A673 (cell line): ENCODE measurements at places on chromosomes 2 and 18. TPM values are rescaled to one million over a fixed set of nuclear protein-coding genes. Genes with fewer than 3 reads are reported as not detected.

- DNase-seq, result no peak
These were observed 649.4 kb downstream of the TDRD15 start for GRCh38 chr2:21773168-21773567.

- no peak for DNase-seq
These were observed 48.6 kb downstream of the PDCL3 start for GRCh38 chr2:100611079-100612029.

The NPHP1 gene
- 4.5 and 6.1 TPM in 2 replicates for total RNA-seq

GRCh38 chr2:105521616-105522015 is 122.8 kb upstream of the FHL2 start:
- no peak for DNase-seq

DNA sequence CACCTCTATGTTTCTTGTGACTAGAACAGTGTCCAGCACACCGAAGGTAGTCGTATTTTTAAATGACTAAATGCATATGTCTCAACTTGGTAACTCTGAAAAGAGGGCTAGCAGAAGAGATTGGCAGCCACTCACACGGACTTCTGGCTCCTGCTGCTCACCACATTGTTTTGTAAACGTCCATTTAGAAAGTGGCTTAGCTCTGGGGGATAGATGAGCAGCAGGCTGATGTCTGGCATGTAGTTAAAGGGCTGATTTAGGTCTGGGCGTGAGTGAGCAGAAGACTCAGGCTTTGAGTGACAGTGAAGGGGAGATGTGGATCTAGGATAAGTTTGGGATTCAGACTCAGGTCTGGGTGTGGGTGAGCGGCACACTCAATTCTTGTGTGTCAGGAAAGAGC is 372.9 kb upstream of the HS6ST1 start:
- DNase-seq, result no peak

The MC4R gene
- not detected in 2 replicates for total RNA-seq

- no peak for DNase-seq
These were observed 21.5 kb upstream of the TMEM87B start for GRCh38 chr2:112033600-112033999.

DNA sequence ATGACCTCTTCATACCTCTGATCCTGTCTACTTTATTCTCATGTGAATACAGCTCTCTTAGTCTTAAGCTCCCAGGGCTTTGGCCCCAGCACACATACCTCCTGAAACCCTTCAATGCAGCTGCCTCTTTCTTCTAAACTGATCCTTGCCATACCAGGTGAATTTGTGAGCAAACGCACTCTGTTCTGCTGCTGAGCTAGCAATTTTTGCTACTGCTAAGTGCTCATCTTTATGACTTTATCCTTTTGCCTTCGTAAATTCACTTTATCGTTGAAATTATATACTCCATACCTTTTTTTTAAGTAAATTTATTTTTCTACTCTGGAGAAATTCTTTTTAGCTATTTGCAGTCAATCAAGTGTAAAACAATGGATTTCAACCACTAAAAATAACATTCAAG is 287.7 kb downstream of the CMPK2 start:
- DNase-seq, result no peak

The WNT10A gene
- total RNA-seq, result 0.47 and 0.81 TPM in 2 replicates

GRCh38 chr2:103008586-103008985 is 246.8 kb downstream of the TMEM182 start:
- DNase-seq, result no peak

DNA sequence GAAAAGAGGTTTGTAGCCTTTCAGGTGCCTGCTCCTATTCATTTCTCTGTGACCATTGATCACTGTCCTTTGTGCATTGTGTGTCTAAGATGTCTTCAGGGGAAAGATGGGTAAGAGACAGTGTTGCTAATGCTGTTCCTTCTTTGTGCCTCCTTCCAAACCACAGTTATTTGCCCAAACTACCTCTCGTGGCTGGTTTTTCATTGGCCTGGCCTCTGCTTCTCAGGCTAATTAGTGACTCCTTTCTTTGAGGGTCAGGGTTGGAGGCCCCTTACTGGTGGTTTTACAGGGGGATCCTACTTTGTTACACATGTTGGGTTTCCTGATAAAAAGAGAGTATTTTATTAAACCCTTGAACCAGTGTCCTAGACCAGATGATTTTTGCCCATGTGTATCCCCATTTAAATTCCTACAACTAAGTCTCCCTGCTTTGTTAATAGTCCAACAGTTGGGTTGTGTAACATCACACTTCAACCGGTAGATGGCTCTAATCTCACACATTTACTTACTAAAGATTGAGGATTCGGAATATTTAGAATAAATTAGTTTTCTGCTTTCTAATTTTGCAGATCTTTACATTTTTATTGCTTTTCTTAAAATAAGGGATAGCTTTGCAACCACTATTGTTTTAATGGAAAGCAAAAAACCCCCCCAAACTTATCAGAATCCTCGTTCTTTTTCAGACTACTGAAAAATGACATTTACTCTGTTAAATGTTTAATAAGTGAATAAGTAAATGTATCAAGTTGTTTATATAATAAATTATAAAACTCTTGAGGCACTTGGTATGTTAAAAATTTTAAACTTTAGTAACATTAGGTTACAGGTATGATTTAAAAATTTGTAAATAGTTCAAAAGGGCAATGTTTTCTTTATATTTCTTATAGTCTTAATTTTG is 2.4 kb downstream of the MARS2 start:
- peak; percentile 71 for DNase-seq

DNA sequence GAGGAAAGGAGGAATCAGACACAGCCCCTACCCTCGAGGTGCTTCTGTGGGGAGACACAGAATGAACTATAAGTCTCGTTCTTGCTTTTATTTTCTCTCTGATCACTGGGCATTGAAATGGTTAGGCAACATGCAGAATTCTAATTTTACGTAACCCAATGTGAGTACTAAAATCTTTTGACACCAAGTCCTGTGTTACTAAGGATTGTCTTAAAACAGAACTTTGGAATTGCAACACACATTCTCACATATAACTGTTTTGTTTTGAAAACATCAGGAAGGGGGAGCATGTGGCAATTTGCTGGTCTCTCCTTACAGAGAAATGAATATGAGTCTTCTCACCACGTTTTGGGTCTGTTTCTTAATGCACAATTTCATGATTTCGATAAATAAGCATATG is 23.6 kb upstream of the SULT1C4 start:
- DNase-seq, result no peak

GRCh38 chr2:134333646-134334189 is 79.8 kb downstream of the MGAT5 start:
- DNase-seq, result peak; percentile 18

DNA sequence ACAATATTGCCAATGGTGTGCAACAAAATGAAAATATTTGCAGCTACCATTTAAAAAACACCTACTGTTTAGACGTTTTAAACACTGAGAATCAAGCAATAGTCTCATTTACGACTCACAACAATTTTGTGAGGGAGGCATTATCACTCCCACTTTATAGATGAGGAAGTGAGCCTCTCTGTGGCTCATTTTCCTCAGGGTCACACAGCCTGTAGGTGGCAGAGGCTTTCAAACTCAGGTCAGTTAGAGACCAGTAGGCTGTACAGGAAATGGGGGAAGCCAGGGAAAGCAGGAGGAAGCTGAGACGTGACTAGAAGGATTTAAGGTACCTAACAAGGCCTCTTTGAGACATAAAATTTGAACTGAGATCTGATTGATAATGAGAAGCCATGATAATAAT is 95.0 kb upstream of the ZNF521 start:
- DNase-seq, result no peak

The ALPP gene
- total RNA-seq, result not detected in 2 replicates

DNA sequence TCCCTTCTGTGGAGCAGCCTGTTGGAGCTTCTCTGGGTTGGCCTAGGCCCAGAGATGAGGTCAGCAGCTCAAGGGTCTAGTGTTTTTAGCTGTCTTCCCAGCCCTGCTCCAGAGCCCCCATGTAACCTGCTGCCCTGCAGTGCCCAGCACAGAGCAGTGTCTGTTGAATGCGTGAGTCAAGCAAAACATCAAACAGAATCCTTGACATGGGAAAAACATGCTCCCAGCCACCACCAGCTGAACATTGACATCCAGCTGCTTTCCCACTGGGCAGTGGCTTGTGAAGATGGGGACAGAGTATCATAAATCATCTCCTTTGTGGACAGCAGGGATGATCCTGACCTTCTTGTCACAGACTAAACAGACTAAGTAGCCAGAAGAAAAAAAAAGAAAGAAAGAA is 22.6 kb downstream of the IMPA2 start:
- DNase-seq, result no peak

DNA sequence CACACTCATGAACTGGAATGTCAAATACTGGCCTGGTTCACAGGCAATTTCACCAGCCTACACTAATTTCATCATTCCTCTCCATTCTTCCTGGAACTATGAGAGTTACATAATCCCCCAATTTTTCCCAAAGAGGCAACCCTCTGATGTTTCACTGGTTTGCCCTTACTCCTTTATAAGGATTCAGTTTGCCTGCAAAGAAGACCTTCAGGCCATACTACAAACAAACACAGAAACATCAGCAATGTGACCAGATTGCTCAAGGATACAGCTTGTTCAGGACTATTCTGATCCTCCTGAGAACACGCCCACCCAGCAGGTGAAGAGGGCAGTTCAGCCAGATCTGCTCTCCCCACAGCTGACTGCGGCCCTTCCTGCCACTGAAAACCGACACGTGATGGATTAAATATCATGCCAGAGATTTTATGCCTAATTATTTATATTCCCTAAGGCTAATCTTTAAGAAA is 215.5 kb downstream of the ETAA1 start:
- no peak for DNase-seq

The MOGAT1 gene
- not detected in 2 replicates for total RNA-seq

- DNase-seq, result peak; percentile 97
These were observed 22.8 kb downstream of the ATP8B1 start for GRCh38 chr18:57780318-57780705.

DNA sequence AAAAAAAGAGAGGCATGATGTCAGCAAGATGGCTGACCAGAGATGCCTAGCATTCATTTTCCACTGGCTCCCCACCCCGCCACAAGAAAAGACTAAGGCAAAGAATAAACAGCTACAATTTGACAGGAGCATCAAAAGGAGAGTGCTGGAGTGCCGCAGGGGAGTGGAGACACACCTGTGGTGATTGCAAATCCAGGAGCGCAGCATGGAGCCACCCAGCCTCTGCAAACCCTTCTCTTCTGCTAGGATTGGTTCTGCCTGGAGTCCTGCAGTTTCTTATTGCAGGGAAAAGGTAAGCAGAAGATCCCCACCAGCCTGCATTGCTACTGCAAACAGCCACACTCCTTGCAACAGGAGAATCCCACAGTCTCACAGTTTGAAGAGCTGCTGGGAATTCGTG is 26.1 kb downstream of the BOLL start:
- DNase-seq, result no peak

- DNase-seq, result no peak
These were observed 110.4 kb downstream of the NCKAP5 start for GRCh38 chr2:133457861-133458260.

GRCh38 chr2:168526641-168527040 is 70.6 kb downstream of the CERS6 start:
- no peak for DNase-seq

GRCh38 chr2:86584151-86584913 is 21.1 kb upstream of the CHMP3 start:
- peak; percentile 9 for DNase-seq

- no peak for DNase-seq
These were observed 117.4 kb downstream of the CDCA7 start for GRCh38 chr2:173472112-173472511.

The TPRKB gene
- total RNA-seq, result 57.3 and 57.5 TPM in 2 replicates

DNA sequence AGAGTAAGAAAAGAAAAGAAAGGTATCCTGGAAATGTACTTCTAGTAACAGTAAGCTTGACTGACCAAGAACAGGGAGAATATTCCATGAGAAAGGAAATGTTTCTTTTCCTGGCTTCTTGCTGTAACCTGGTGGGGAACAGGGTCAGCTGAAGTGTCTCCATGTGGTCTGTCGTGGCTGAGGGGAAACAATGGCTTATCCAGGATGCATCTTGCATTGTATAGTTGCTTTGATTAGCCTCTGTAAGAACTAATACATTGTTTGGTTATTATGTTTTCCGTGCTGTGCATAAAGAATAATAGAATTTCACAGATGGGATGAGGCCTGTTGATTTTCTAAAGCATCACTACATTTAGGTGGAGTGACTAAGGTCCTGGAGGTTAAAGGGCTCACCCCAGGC is 4.9 kb downstream of the CREG2 start:
- DNase-seq, result no peak

DNA sequence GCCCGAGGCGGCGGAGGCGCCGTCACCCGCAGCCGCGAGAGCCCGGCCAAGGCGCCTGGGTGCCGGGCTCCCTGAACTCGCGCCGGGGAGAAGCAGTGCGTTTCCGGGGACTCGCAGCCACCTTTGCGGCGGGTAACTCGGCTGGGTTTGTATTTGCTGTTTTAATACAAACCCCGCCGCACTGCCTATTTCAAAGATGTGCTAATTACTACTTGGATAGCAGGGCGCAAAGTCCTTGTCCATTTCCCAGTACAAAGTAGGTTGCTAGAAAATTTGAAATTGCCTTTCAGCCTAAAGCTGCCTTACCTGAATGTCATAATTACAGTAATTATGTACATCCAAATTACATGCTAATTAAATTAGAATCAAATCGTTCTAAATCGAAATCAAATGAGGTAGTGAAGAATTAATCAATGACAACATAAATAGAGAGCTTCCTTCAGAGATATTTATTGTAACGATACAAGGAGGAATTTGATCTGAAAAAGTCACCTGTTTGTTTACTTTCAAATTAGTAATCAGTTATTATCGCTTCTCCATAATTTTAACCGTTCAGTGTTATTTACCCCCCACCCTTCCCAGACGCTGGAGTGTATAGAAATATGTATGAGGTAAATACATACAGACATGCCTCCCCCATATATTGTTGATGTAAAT is 8.1 kb downstream of the SP9 start:
- no peak for DNase-seq

The FLACC1 gene
- total RNA-seq, result 2.2 and 2.4 TPM in 2 replicates

DNA sequence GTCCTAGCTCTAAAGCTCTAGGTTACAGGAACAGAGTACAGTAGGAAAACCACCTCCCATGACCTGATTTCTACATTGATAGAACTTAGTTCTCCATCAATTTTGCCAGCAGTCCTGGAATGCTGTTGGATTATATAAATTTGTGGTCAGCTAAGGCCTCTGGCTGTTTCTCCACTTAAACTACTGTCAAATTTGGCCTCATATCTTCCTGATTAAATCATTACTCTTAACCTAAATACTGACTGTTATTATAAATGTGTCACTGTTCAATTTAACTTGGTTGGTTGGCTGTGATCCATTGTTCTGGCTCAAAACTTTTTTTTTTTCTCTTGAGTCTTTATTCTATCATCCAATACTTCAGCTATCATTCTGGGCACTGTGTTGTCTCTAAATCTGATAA is 71.2 kb downstream of the TGFA start:
- DNase-seq, result no peak

DNA sequence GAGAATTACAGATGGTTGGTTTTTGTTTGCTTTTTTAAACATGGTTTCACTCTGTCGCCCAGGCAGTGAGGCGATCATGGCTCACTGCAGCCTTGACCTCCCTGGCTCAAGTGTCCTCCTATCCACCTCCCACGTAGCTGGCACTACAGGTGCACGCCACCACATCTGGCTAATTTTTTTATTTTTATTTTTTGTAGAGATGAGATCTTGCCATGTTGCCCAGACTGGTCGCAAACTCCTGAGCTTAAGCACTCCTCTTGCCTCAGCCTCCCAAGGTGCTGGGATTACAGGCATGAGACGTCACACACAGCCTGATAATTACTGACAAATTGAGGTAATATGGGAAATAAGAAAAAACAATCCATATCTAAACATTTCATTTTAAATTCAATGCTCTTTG is 110.5 kb upstream of the ZSWIM2 start:
- no peak for DNase-seq
